Stimulated activated CD8-positive, alpha-beta memory T cell treated with anti-CD3 and anti-CD28 coated beads, Interleukin-2, amount 100 ng/mL, for 1 hour (primary cell): ENCODE measurements at places on chromosomes 12 and 14.

DNA sequence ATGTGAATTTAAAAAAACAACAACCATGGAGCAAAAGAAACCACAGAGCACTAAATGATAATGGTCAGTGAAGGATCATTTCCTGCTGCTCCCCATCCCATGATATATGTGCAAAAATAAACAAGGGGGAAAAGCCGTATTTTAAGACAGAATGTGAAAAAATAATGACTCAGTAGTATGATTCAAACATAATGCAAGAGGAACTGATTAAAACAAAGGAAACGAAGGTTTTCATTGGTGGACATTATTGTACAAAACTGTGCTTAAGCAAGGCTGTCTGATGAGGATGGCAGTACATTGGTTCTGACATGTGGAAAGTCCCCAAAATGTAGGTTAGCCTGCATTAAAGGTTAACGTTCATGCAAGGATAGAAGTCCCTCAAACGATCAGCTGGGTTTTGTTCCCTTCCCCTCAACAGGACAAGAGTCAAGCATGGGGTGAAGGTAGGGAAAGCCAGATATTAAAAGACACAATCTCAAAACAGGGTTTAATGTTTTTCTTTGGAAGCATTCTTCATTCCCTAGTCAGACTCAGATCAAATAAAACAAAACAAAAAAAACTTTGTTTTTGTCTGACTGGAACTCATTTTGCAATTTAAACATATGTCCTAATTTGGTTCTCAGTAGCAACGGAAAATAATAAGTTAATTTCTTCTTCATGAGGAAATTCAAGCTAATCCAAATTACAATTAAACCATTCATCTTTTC lies 26.3 kb upstream of the PTGDR start:
- no peak for DNase-seq

GRCh38 chr12:51951199-51951842 lies at the start of gene ACVR1B:
Gene ACVR1B (plus strand): TSS chr12:51951699. CDS start chr12:51951744, 45 bp downstream.
- peak; percentile 84 for DNase-seq

DNA sequence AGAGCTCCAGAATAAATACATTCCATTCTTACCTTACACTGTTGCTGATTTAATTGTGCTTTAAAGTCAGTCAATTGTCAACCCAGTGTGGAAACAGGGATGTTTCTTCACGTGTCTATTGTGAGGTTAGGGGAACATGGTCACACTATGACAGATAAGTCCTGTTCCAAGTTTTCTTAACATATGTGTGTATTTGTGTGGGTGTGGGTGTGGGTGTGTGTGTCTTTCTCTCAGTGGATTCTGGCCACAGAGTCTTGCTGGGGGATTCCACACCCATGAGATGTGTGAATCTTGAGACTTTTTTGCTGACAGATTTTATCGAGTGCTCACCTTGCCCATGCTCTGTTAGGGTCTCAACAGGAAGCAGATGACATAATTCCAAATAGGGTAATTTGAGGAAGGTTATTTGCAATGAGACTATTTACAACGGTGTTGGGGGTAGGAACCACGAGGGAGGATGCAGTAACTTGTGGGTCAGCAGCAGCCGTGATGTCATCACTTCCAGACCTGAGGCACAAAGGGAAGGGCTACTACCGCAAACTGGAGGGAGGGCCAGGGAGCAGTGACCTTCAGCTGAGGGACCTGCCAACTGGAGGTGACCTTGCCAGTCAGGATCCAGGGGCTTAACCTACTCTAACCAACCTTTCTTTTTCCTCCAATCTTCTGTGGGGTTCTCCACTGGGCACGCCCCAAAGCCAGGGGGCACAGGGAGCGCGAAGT lies 1.9 kb upstream of the VRK1 start:
- DNase-seq = no peak

DNA sequence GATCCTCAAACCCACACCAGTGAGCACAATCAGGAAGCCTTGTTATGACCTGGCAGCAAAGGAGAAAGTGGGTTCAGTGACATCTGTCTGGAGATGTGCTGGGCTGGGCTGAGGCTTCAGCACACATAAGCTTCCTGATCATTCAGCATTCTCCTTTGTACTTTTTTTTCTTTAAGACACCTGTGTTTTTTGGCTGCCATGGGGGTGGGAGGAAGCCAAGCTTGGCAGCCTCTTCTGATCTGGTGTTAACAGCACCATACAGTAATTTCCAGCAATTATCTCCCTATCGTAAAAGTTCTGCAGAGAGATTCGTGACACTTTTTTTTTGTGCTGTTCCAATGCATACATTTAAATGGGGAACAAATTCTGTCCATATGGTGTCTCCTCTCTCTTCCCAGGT lies 38.9 kb upstream of the RASSF3 start:
- DNase-seq = no peak

GRCh38 chr12:43760396-43760795 lies 1.6 kb downstream of the IRAK4 start:
- no peak for DNase-seq

DNA sequence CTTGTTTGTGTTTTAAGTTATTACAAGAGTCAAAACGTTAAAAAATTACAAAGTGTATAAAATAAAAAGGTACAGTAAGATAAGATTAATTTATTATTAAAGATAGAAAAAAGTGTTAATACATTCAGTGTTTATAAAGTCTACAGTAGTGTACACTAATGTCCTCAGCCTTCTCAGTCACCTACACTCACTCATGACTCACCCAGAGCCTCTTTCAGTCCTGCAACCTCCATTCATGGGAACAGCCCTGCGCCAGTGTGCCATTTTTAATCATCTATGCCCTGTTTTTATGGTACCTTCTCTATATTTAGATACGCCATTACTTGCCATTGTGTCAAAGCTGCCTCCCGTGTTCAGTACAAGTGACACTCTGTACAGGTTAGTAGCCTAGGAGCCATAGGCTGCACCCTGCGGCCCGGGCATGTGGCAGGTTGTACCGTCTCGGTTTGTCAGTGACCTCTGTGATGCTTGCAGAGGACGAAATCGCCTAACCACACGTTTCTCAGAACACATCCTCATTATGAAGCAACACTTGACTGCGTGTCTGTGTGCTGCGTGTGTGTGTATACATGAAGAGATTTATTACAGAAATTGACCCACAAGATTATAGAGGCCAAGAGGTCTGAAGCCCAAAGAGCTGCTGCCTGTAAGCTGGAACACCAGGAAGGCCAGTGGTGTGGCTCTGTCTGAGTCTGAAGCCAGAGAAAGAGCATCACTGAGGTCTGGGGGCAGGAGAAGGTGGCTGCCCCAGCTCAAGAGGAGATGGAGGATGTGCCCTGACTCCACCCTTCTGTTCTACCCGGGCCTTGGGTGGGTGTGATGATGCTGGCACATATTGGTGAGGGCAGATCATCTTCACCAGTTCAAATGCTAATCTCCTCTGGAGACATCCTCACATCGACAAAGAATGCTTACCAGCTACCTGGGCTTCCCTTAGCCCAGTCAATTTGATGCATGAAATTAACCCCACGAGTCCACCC lies 116.6 kb upstream of the C14orf180 start:
- no peak for DNase-seq

DNA sequence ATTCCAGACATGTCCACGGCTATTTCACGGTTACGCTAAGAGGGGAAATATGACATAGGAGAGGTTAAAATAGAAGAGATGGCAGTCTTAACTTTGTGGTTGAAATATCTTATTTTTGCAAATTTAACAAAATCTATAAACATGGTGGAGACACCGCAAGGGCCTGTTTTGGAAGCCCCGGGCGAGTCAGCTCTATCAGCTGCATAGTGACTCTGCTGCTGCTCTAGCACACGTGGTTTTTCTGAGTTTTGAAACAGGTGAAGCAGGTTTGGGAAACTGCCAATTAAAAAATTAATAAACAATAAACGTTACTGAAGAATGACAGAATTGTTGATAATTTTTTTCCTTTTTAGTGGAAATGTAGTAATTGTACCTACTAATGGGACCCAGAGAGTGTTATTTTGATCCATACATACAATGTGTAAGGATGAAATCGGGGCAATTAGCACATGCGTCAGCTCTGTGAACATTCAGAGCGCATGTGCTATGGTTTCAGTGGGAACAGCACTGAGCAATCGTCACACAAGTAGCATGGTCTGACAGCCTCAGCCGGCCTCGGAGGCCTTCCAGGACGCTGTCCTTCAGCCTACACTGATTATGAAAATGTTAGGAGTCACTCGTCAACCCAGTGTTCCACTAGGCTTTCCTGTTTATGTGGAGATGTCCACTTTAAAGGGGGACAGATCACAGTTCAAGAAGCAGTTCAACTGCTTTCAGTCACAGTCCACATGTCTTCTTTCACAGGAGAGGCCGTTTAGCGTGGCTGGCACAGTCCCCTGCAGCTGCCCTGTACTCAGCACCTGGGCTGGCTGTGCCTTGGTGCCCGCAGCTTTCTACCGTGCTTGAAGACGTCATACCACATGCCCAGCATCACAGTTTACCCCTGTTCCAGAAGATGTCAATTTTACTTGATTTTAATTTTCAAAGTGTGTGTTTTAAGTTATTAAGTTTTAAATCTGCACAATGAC lies 51.8 kb downstream of the MOK start:
- DNase-seq = no peak

GRCh38 chr14:23524954-23525353 lies 26.6 kb downstream of the ZFHX2 start:
- DNase-seq = no peak

DNA sequence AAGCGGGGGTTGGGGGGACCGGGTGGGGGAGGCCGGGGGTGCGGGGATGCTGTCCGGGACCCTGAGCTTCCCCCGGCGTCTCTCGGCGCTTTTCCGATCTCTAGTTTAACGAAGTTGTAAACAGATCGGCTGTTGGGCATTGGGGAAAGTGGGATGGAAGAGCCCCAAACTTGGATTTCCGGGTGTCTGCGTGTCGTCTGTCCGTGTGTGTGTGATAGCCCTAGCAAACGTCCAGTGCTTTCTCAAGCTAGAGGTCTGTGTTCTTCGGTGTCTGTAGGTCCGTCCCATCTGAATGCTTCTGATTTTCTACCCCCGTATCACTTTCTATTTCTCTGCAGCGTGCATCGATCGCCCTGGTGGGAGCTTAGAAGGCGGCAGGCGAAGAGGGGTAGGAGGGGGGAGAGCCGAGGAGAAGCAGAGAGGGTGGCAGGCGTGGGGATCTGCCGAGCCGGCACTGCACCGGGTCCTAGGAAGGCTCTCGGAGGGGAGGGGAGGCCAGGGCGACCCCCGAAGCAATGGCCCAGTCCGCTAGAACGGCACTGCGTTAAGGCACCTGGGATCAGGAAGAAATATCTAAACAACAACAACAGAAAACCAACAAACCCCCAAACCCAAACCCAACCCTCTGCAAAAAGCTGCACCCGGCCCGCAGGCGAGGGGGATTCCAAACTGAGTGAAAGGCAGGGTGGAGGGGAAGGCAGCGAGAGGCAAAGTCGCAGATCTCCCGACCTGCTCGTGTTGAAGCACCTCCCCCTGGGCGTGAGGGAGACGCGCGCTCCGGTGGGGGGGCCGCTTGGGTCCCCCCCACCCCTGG lies 1.0 kb downstream of the KCNA1 start:
- no peak for DNase-seq

GRCh38 chr14:32728526-32728925 lies 210.2 kb upstream of the NPAS3 start:
- DNase-seq = no peak

DNA sequence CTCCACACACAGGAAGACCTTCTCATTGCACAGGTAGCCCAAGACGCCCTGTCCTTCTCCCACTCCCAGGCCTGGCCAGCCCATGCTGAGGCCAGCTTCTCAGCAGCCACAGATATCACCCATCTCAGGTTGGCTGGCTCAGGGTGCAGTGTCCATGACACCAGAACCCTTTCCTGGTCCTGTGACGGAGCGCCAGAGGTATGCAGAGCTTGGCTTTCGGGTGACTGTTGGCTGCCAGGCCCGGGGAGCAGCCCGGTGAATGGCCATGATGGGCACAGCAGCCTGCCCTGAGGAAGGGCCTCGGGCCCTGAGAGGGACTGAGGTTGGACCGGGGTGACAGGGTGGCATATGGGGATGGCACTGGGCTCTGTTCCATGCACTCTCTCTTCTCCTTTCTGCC lies 173.4 kb downstream of the TSPAN9 start:
- DNase-seq = no peak

DNA sequence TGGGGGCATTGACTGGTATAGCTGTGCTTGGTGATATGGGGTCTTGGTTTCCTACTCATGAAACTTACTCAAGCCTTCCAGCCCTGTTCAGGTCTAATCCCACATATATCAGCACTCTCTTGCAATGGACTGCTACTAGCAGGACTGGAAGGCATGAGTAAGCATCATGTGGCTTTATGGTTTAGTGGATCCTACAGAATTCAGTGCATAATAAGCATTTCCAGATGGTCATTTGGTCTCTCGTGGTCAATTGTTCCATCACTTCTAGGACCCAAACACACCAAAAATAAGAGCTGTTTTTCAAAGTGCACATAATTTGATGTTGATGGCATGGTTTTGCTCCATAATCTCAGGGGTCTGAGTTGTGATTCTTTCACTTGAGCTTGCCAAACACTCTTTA lies 114.4 kb downstream of the LMNTD1 start:
- DNase-seq = no peak

GRCh38 chr14:55936691-55937090 lies 181.5 kb upstream of the PELI2 start:
- no peak for DNase-seq

DNA sequence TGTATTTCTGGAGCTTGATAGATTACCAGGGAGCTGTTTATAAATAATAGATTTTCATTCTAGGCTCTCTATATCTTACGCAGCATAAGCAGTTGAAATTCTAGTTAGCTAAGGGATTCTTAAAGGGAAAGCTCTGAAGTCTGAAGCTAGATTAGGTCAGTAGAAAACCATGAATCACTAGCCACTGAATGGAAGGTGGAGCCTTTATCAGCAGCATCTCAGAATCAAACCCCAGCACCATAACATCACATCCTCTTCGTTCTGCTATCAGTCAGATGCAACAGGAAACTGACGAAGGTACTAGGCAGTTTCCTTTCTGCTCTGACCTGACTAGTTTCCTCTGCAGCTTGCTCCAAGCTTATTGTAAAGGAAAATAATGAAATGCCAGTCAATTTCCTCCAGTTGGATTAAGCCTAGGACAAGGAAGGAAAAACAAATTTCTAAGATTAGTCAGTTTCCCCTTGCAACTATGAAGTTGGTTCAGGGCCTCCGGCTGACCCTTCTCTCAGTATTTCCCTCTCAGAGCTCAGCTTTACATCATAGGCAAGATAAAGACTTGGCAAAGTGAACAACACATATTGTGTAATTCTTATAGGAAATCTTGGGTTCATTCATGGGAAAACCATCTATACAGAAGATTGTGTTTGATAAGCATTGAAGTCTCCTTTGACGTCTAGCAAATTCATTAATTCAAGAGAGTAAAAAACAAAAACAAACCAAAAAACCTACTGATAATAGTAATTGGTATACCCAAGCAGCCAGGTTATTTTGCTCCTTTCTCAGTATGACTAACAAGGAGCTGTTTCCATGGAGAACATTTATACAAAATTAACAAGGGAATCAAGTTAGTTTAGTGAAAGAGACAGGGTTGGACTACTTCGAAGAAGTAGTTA lies 43.4 kb upstream of the CFAP54 start:
- peak; percentile 26 for DNase-seq

DNA sequence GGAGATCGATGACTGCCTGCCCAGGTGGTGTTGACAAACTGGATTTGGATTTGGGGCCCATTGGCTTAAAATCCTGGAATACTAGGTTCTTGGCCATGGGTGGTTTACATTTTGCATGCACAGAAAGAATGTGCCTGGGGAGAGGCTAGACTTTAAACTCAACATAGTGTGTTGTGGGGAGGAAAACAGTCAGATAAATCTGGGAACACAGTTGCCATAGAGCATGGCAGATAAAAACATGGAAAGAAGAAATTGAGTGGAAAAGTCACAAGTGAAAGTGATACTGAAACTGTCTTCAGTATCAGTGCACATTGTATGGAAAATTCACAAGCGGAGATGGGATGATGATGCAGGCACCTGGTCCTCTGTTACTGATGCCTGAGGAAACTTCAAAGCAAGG lies 95.2 kb downstream of the SSPN start:
- DNase-seq = no peak

GRCh38 chr12:14803011-14803829 lies at the start of the genes C12orf60 and WBP11:
Gene C12orf60 (plus strand): TSS chr12:14803670. CDS start chr12:14822936, 19,266 bp downstream.
Gene WBP11 (minus strand): TSS chr12:14803478. CDS start chr12:14801383, 2,095 bp downstream.
- peak; percentile 59 for DNase-seq
